ENCODE measurements at places on chromosomes 7 and 10.

GRCh38 chr10:79399223-79399831 lies 46.1 kb downstream of the ZCCHC24 start:
- DNase-seq, result peak; percentile 94

DNA sequence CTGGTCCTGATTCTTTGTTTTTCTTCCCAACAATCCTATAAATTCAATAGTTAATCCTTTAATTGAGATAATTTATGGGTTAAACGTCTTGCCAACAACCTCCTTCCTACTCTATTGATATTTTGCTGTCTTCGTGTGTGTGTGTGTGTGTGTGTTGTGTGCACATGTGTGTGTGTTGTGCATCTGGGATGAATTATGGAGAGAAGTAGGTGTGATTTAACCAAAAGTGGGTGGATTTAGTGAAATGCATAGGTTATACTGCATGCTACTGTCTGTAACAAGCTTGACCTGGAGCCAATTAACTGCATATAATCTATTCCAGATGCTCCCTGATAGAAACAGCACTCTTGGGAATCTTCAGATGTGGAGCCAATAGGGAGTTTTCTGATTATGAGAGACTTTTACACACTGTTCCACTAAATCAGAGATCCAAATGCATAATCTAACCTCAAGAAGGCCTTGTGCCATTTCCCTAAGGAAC lies 61.2 kb downstream of the SEMA3D start:
- no peak for DNase-seq

DNA sequence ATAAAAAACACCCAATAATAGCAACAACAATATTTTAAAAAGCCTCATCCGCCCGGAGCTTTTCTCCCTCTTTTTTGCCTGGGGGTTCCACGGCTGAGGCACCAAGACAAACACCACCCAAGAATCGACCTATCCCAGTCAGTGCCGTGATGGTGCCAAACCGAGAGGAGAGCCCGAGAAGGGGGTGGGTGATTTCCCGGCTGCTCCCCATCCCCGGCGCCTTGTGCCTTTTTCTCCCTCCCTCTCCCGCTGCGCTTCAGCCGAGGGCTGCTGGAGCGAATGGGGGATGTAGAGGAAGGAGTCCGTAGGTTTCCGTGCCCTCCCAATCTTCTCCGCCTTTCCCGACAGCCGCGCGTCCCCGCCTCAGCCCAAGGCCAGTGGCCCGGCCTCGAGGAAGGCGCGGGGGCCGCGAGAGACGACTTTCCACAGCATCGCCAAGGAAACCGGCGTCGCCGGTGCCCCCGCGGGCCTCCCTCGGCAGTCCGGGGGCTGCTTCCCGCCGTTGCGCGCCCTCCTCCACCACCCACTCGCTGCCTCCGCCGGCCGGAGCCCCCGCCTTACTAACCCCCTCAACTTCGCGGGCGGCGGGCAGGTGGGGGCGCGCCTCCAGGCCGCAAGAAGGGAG lies 1.3 kb downstream of the EGR2 start:
- DNase-seq, result no peak

DNA sequence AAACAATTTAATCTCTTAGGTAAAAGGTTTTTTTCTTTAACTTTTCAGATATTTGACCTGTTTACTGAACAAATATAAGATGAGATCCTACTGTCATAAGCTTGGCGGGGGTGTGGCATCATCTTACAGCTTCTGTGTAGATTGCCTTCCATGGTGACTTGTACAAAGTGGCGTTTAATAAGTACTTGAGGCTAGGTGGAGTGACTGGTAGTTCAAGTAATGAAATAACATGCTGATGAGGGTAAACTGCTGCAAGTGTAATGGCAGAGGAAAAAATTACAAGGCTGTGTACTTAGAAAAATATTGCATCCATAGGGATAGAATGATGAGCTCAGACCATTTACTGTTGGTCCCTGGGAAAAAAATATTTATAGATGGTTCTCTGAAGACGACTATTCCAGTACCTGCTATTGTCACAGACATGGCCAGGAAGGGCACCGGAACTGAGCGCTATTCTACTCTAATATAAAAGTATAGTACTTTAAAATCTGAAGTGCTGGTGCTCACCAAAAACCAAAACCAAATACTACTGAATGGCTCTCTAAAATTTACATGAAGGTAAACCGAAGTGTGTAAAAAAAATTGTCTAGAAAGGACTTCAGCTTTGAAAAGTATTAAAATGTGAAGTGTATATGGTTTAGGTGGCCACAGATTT lies 42.4 kb downstream of the DNAH11 start:
- no peak for DNase-seq

- DNase-seq, result peak; percentile 49
Measured at GRCh38 chr7:27992755-27993493, 187.7 kb downstream of the JAZF1 start.

GRCh38 chr7:48416327-48416908 lies 245.2 kb downstream of the ABCA13 start:
- DNase-seq, result no peak

GRCh38 chr10:49172061-49172776 lies 16.0 kb downstream of the TMEM273 start:
- no peak for DNase-seq

GRCh38 chr7:112290065-112290464 lies 83.6 kb downstream of the ZNF277 start:
- DNase-seq, result no peak

Data from ovary (tissue), 10 donors.